ENCODE measurements at places on chromosomes 2 and 18.
A peak's percentile ranks its signal among the peaks of the same experiment; 100 is the strongest.

GRCh38 chr2:202871300-202872141 lies at the start of gene ICA1L:
Gene ICA1L (minus strand): TSS chr2:202871766. CDS start chr2:202829009, 42,757 bp downstream.
- peak; percentile 24 for DNase-seq

GRCh38 chr2:178397002-178397605 lies 53.9 kb downstream of the PRKRA start:
- DNase-seq: no peak

DNA sequence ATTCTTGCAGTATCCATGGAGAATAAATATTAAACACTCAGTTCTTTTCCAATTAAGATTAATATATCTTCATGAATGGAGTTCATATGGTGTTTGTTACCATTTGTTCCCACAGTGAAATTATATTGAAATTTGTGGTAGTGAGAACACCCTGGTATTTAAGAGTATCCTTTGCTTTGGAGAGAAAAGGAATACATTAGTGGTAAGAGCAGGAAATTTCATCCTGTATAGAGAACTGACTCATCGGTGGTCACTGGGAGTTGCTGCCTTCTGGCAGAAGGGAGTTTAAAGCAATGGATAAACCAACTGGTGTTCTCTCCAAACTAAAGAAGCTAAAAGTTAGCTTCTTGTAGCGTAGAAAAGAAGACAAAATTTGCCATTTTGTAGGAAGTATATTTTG lies 107.3 kb downstream of the MYO1B start:
- no peak for DNase-seq

DNA sequence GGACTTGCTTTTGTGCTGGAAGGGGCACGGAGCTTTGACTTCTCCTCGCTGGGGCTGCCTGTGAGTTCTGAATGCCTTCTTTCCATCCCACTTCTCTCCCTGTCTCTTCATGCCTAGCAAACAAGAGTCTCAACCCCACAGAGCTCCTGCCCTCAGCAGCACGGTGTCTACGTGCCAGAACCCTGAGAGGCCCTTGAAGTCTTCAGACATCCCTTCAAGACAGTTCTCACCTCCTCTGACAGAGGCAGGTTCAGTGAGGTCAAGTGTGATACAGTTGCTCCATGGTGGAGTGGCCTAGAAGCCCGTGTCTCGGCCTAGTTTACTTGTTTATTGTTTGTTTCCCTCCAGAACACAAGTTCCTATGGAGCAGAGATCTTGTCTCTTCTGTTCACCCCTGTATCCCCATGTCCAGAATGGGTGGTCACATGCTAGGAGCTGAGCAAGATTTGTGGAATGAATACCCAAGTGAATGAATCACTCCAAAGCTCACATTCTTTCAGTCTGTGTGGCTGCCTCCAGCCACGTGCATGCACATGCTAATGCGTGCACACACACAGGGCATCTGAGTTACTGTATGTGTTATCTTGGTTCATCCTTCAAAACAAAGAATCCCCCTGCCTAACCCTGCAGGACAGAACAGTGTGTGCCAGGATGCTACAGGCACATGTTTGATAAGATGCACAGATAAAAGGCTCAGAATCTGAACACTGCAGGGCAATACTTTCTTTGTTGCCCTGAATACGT lies 391.6 kb downstream of the NBAS start:
- DNase-seq: no peak

DNA sequence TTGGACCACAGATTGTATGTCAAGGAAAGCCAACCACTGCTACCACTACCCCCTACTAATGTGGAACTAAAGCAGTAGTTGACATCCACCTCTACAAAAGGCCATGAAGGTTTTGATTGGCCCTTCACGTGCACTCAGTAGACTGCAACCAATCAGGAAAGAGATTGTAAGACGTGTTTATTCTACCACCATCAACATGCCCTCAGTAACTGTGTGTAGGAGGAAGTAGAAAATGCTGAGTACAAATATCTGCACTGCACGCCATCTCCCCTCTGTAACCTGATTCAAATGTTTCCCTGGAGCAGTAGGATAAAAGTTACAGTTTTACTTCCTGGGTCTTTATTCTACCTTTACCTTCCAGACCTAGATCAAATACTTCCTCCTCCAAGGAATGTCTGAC lies 2.9 kb upstream of the CASP10 start:
- no peak for DNase-seq

DNA sequence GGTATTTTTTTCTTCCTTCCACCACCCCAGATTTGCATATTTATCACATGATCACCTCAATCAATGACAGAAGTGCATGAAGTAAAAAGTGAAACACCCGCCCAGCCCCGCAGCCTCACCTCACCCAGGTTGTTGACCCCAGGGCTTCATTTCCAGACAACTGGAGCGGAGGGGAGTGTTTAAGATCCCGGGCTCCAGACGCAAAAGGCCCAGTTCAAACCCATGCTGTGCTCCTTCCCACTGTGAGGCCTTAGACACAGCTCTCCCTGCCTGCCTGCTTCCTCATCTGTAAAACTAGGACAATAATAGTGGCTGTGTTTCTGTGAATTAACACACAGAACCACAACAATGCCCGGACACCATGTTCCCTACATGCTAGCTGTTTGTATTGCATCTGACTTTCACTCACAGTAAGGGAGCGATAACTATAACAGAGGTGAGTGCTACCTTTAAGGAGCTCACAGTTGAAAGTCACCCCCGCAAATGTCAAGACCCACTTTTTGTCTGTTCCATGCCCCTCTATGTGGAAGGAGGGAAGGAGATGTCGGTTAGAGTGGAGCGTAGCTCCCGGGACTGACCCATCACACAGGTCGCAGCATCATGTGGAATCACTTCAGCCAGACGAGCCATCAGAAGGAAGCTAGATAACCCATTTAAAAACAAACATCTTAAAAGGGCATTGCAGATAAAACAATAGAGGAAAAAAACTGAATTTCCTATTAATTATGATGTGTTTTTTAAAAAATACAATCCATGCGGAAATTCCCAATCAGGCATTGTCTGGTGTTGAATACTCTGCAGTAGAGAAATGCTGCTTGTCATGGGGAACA lies 77.5 kb upstream of the DAPL1 start:
- no peak for DNase-seq

GRCh38 chr2:189304360-189304759 lies 124.8 kb upstream of the COL5A2 start:
- DNase-seq: peak; percentile 3
